ENCODE measurements at places on chromosomes 7 and 10.

GRCh38 chr7:67341153-67341768, 344.6 kb downstream of the TYW1 start:
- no peak for DNase-seq

GRCh38 chr7:81574723-81575326, 195.0 kb downstream of the HGF start:
- DNase-seq = no peak

DNA sequence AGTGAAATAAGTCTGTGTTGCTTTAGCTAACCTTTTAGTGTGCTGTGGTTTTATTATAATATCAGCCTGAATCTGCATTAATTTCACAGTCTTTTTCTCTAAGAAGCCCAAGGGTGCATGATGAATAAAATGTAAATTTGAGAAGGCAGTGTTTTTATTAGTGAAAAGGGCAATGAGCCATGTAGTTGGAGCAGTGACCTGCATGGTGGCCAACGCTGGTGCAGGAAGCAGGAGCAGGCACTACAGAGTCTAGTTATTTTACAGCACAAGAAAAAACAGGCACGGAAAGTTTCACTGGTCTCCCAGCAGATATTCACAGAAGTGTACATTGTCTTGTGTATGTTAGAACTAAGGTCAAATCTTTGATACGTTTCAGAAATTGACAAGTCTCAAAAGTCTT, 247.8 kb downstream of the CELF2 start:
- DNase-seq = no peak

GRCh38 chr10:116721547-116722392, 20.6 kb downstream of the HSPA12A start:
- DNase-seq = no peak

DNA sequence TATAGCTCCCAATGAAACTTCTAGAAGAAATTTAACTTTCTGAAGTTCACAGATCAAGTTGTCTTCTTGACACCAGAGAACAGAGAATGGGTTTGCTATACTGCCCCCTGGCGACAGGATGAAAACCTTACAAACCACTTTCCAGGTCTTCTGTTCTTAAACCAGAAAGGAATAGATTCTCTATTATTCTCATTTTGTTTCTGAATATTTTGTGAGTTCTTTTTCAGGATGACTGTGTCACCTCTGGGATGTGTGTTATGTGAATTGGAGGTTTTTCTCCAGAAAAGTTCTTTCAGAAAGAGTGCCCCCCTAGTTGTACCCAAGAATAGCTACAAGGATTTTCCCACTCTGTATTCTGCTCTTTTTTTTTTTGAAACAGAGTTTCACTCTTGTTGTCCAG, 6.3 kb downstream of the IFT22 start:
- DNase-seq = no peak

GRCh38 chr10:113199459-113199858, 249.4 kb downstream of the TCF7L2 start:
- no peak for DNase-seq

DNA sequence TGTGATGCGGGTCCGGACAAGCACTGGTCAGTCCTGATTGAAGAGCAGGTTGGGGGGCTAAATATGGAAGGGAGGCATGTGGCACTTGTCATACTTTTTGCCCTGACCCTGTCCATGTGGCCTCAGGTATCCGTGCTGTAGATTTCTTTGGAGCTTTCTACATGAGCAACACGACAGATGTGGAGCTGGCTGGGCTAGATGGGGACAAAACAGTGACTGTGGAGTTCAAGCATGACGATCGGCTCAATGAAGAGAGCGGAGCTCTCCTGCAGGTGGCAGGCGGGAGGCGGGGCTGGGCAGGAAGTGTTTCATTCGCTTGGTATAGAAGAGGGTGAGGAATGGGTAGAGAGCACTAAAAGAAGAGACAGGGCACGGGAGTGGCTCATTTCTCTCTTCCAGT, 13.0 kb upstream of the CHCHD1 start:
- DNase-seq = no peak

DNA sequence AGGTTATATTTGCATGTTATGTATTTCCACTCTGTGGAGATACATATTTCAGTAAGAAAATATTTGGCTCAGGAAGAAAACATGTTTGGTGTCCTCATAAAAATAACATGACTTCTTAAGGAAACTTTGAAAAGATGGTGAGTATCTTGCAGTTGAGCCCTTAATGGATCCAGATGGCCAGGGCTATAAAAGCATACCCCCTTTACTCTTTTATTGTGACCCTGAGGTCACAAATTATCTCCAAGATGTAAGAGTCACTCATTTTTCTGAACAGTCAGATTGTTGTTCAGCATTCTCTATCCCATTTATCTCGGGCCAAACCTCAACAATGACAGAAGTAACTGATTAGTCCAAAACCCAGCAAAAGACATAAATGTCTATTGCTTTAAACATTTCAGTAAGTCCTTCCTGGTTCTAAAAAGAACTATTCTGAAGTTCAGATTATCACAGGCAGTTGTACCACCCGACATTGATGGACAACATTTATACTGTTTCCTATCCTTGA, 539.4 kb downstream of the PARD3 start:
- DNase-seq = no peak

GRCh38 chr10:52409195-52409594, 95.1 kb downstream of the DKK1 start:
- DNase-seq = no peak

GRCh38 chr10:99119258-99119748, 116.3 kb downstream of the HPSE2 start:
- DNase-seq = no peak

Data from GM12891 (cell line).